ENCODE measurements at places on chromosomes 12 and 14.

DNA sequence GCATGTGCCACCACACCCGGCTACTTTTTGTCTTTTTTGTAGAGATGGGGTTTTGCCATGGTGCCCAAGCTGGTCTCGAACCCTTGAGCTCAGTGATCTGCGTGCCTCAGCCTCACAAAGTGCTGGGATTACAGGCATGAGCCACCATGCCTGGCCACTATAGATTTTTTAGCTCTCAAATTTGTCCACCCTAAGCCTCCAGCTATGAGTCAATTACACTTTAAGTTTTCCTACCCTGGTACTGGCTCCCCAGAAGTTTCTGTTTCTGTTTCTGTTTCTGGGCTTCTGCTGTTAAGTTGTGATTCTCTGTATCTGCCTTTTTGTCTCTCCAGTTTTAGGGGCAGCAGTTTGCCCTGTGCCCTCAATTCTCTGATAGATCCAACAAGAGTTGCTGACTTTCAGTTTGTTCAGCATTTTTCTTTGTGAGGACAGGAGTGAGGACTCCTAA, 4.4 kb upstream of the TINF2 start:
- no peak for DNase-seq

GRCh38 chr14:59638885-59639284, 62.3 kb upstream of the CCDC175 start:
- no peak for DNase-seq

DNA sequence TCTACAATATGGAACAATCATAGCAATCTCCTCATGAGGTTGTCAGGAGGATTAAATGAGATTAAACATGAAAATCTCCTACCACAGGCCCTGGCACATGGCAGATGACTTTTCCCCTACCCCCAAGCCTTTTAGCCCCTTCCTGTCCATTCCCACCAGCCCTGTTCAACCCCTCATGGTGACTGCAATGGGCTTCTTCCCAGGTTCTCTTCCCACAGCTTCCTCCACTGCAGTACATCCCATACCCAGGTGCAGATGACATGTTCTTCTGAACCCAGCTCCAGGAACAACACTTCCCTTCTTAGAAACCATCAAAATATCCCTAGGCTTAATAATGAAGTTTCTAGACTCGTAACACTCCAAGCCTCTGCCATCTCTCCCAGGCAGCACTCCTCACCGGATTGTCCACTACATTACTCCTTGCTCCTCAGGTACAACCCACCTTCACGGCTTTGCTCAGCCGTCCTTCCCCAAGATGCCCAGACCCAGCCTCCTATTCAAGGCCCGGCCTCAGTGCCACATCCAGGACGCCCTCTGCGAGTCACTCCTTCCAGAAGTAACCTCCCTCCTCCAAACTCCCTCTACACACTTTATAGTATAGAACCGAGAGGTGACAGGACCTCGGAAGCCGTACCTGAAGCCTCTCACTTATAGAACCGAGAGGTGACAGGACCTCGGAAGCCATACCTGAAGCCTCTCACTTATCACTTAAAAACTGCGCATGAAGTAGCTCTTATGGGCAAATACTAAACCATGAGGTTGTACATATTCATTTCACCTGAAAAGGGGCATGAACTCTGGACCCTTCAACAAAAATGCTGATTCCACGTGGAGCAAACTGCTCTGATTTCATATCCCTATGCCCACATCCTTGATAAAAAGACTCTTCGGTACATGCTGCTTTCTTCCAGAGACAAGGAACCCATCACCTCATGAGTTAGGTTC, 1.5 kb downstream of the CRACR2A start:
- DNase-seq: no peak

DNA sequence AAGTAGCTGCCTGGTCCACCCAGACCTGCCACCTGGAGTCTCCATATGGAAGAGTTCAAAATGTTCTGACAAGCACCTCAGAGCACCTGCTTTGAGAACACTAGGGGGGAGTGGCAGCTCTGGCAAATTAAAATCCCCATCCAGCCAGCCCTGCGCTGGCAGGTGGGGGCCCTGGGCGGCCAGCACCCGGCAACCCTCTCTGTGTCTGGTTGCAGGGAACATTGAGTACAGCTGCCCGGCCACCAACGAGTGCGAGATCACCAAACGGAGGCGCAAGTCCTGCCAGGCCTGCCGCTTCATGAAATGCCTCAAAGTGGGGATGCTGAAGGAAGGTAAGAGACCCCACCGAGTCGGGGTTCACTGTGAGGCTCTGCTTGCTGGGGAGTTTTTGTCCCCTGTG, 86.4 kb downstream of the ESRRB start:
- DNase-seq: no peak

DNA sequence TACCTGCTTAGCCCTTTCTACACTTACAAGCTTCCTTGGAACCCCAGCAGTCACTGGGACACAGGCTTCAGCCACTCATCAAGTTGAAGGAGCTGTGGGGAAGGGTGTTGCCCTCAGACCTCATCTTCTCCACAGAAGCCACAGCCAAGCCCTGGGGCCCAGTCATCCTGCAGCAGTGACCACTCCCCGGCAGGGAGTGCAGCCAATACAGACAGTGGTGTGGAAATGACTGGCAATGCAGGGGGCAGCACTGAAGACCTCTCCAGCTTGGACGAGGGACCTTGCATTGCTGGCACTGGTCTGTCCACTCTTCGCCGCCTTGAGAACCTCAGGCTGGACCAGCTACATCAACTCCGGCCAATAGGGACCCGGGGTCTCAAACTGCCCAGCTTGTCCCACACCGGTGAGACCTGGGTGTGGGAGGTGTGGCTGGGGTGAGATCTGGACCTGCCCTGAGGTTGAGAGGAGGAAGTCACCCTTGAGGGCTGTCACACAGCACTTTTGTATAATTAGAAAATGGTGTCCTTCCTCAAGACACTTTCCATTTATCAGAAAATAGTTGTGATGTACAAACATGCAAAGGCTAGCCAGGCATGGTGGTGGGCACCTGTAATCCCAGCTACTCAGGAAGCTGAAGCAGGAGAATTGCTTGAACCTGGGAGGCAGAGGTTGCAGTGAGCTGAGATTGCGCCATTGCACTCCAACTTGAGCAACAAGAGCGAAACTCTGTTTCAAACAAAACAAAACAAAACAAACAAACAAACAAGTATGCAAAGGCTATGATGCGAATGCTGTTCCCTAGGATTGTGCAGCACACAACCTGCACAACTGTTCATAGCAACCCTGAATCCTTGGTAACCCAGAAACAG, 9.9 kb downstream of the GLI1 start:
- no peak for DNase-seq

DNA sequence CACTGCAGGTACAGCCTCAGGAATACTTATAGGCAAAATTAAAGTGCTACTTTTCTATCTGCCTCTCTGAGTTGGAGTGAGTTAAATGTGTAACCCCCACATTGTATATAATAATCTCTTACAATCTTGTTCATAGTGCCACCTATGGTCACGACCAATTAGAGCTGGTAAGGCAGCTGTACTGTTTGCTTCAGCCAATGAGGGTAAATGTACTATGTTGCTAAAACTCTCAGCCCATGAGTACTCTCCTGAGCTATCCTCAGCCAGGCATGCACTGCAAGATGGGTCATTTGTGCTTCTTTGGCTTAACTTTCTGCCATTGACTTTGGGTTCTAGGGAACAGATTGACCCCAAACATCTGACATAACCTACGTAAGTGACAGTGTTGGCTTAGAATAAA, 15.0 kb upstream of the MDM2 start:
- DNase-seq: no peak

- no peak for DNase-seq
These were observed 18.1 kb downstream of the MORN3 start for GRCh38 chr12:121651320-121651719.

- DNase-seq: no peak
These were observed 64.8 kb downstream of the DENND5B start for GRCh38 chr12:31526158-31526546.

DNA sequence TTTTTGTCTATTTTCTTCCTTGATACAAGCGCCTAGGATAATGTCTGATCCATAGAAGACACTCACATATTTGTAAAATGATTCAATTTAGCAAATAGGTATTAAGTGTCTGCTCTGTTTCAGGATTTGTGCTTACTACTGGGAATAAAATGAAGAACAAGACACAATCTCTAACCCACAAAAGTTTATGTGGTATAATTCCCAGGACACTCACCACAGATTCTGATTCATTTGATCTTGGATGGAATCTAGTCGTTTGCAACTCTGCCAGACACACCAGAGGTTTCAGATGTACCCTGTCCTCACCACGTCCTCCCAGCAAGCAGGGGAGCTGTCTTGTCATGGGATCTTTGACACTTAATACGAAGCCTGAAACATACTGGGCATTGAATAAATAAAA, 208.3 kb downstream of the LRIG3 start:
- no peak for DNase-seq

- no peak for DNase-seq
These were observed 312.9 kb downstream of the ITPR2 start for GRCh38 chr12:26520109-26520508.

DNA sequence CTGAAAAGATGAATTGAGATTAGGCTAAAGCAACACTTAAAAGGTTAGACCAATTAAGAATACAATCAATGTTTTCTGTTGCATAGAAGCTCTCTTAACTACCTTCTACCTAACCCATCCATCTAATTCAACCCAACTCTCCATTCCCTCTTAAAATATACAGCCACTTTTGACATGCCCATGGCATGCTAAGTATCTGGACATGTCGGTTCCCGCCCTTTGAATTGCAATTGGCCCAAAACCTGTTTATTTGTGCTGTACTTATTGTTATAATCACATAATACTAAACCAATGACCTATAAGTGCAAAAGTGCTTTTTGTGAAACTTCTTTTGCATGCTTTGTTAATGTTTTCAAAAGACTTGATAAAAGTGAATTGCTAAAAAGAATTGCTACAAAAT, 37.6 kb upstream of the APPL2 start:
- no peak for DNase-seq

DNA sequence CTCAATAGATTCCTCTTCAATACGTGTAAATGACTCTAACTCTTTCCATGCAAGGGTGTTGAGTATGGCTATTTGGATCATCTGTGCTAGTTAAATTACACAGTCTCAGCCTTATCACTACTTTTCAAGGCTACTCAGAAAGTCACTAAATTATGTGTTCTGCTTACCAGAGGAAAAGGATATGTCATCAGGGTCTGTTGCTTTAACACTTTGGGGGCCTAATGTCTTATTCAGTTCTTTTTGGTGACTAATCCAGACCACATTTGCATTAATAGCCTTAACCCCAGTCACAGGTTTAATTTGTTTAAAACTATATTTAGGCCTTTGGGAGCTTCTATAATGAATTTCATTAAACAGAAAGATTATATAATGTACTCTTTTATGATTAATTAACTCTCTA, 649.3 kb downstream of the RPS29 start:
- DNase-seq: no peak

DNA sequence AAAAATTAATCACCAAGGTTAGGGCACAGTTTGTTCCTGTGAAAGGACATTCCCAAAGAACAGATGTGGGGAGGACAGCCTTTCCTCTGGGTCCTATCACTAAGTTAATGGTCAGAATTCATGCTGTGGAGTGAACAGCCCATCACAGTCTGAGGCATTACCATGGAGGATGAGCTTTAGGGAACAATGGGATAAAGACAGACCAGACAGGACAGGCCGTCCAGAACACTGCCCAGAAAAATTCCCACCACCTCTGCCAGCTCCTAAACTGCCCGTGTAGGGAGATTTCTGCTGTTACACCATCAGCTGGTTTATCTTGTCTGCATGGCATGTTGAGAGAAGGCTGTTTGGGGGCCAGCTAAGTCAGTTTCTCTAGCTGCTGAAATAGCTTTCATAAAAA, 49.6 kb upstream of the IFNG-AS1 start:
- DNase-seq: no peak

GRCh38 chr12:101740566-101740965, 1.3 kb upstream of the SYCP3 start:
- DNase-seq: no peak

DNA sequence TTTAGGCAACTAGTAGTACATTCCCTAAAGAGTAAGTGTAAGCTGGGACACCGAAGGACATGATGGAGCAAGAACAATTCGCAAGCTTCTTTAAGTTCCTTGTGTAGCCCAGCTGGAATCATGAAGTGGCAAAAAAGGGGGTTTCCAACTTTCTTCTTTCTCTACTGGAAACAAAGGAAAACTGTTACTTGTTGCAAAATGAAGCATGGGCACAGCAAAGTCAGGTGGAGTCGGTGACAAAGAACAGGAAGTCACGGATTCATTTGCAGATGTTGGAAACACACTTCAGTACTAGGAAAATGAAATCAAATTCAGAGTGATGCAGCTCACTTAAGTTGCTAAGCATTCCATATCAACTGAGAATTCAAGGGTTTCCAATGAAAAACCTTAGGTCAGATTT, 706.9 kb upstream of the STXBP6 start:
- no peak for DNase-seq

DNA sequence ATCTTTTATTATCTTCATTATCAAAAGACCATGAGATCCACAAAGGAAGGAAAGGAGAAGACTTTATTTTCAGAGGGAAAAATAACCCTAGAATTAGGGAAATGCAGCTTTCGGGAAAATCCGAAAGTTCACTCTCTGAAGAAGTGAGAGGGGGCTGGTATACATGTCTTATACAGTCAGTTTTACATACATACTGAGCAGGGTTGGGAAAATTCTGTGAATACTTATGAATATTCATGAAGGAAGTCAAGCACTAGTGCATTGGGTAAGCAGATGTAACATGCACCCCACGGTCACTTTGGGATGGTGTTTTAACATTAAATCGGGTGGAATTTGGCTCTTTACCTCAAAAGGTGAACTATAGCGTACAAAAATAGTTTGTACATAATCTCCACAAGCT, 15.7 kb upstream of the KLRF1 start:
- no peak for DNase-seq

GRCh38 chr14:54370323-54371198, 26.2 kb upstream of the CDKN3 start:
- no peak for DNase-seq

DNA sequence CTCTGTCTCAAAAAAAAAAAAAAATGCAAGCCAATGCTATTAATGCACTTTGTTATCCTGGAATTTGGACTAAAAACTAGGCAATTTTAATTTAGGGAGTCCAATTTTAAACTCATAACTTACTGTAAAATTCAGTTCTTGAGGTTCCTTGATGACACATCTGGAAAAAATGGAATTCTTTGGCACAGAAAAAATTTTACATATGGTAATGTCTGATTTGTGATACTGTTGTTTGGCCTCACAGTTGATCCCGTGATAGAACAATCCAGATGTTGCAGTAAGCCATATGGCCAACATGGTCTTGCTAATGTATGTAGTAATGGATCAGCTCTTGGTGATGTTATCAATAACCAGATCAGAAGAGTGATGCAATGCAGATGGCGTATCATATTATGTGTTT, 1089.8 kb downstream of the FLRT2 start:
- no peak for DNase-seq

- DNase-seq: no peak
These were observed 65.5 kb downstream of the SH2B3 start for GRCh38 chr12:111471236-111471635.

GRCh38 chr12:45216230-45216982, 511 bp downstream of the ANO6 start:
- peak; percentile 10 for DNase-seq

GRCh38 chr14:81523616-81524015, 10.0 kb downstream of the SEL1L start:
- no peak for DNase-seq
